Activated naive CD8-positive, alpha-beta T cell treated with anti-CD3 and anti-CD28 coated beads for 36 hours (primary cell): ENCODE measurements at places on chromosomes 6 and 20.

DNA sequence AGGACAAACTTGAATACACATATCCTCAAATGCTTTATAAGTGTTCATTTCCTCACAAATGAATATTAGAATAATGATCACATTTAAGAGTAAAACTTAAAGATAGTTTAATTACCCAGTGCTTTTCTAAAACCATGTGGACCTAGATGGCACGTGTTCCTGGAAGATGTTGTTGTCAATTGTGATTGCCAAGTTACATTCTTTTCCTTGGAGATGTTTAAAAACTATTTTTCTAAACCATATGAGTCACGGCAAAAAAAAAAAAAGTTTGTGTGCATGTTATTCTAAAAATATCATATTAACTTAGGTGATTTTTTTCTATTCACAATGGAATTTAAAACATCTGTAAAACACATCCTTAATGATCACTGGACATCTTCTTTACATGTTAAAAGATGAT lies 51.1 kb downstream of the RCAN2 start:
- no peak for DNase-seq

DNA sequence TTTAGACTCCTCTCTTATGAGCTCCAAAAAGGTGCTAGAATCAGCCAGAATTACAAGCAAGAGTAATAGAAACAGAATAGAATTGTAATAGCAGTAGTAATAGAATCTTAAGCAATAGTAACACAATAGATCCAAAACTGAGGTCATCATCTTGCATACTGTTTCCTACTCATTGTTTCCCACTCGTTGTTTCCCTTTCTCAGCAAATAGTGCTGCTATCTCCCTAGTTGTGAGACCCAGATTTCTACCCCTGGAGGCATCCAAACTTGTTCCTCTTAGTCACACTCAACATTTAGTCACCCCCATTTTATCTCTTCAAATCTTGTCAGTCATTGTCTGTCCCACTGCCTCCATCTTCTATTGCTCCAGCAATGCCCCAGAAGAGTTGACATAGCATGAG lies 356.9 kb upstream of the MARCKS start:
- DNase-seq: no peak

GRCh38 chr6:25407431-25407830 lies 128.3 kb downstream of the CARMIL1 start:
- no peak for DNase-seq

GRCh38 chr6:148557796-148558321 lies 189.0 kb upstream of the UST start:
- DNase-seq: no peak

GRCh38 chr6:6696867-6697531 lies 108.5 kb downstream of the LY86 start:
- DNase-seq: peak; percentile 28

DNA sequence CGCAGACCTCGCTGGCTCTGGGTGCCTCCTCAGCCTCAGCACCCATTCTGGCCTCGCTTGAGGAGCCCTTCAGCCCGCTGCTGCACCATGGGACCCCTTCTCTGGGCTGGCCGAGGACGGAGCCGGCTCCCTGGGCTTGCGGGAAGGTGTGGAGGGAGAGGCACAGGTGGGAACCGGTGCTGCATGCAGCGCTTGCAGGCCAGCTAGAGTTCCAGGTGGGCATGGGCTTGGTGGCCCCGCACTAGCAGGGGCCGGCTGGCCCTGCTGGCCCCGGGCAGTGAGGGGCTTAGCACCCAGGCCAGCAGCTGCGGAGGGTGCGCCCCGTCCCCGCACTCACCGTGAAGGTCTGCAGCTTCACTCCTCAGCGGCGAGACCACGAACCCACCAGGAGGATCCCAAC lies 30.4 kb downstream of the DEFB114 start:
- no peak for DNase-seq

- no peak for DNase-seq
Observed at GRCh38 chr20:63241272-63241671, 5.6 kb downstream of the BIRC7 start.

GRCh38 chr20:2301164-2301622 lies 5.4 kb downstream of the TGM3 start:
- no peak for DNase-seq

- peak; percentile 43 for DNase-seq
Observed at GRCh38 chr20:21548390-21549035, 34.6 kb upstream of the NKX2-2 start.

GRCh38 chr6:17470202-17470937 lies 77.0 kb downstream of the CAP2 start:
- no peak for DNase-seq

- peak; percentile 26 for DNase-seq
Observed at GRCh38 chr6:36177166-36177565, 19.4 kb upstream of the BRPF3 start.
